ENCODE measurements at places on chromosomes 2 and 18. TPM values are rescaled to one million over a fixed set of nuclear protein-coding genes. Genes with fewer than 3 reads are reported as not detected.

Gene SPC25
- total RNA-seq: 5.4 TPM

Gene APLF
- total RNA-seq: 2.5 TPM

Gene SRD5A2
- total RNA-seq: 0.04 TPM

Gene ASAP2
- not detected for total RNA-seq

Gene GAL3ST2
- total RNA-seq: not detected

Gene SDC1
- total RNA-seq: 25.1 TPM

Gene ASPRV1
- total RNA-seq: 0.71 TPM

DNA sequence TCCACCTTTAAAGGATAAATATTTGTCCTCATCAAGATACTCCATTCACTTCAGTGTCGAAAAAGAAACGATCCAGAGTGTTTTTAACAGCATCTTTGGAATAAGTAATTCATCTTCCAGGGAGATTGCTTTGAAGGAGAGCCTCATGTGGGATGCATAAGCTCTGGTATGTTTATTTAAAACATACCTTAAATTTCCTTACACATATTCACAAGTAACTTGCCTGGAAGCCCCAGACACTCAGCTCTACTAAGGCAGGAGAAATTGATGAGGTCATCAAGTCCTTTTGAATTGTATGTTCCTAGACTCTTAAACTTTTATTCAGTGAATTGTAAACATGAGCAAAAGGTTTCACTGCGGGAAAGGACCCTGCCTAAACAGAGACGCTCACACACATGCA is 103.0 kb downstream of the CDK15 start:
- DNase-seq: no peak
- H3K4me3 ChIP-seq: peak overlapping the region; percentile 56
- no peaks in the 10 kb centered on the region for H3K27me3 ChIP-seq
- H3K27ac ChIP-seq: peak overlapping the region; percentile 97
- no peaks in the 10 kb centered on the region for H3K36me3 ChIP-seq

GRCh38 chr2:61179701-61180639 is 18.0 kb downstream of the C2orf74 start:
- H3K27me3 ChIP-seq: no peaks in the 10 kb centered on the region
- H3K27ac ChIP-seq: no peak overlapping the region
- peaks cover 46% of the 10 kb centered on the region for H3K4me1 ChIP-seq

GRCh38 chr2:239157771-239158170 is 243.0 kb downstream of the HDAC4 start:
- no peak for DNase-seq
- no peak overlapping the region for H3K4me3 ChIP-seq

DNA sequence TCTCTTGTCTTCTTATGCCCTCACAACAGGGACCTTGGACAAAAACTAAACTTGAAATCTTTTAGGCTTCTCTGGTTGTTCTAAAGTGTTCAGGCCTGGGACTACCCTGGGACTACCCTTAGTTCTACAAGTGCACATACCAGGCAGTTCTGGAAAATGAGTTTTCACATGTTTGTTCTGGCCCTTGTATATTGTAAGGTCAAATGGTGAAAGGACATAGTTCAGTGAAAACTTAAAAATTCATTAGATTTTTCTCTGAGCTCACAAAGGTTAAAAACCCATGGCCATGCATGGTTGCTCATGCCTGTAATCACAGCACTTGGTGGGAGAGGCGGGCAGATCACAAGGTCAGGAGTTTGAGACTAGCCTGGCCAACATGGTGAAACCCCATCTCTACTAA is 875.5 kb upstream of the FAM98A start:
- no peak for DNase-seq
- no peaks in the 10 kb centered on the region for H3K27me3 ChIP-seq
- no peak overlapping the region for H3K4me3 ChIP-seq
- no peaks in the 10 kb centered on the region for H3K36me3 ChIP-seq
- H3K27ac ChIP-seq: no peak overlapping the region
- no peaks in the 10 kb centered on the region for H3K4me1 ChIP-seq

GRCh38 chr2:217989221-217989948 is 13.4 kb downstream of the TNS1 start:
- no peak overlapping the region for H3K4me3 ChIP-seq

DNA sequence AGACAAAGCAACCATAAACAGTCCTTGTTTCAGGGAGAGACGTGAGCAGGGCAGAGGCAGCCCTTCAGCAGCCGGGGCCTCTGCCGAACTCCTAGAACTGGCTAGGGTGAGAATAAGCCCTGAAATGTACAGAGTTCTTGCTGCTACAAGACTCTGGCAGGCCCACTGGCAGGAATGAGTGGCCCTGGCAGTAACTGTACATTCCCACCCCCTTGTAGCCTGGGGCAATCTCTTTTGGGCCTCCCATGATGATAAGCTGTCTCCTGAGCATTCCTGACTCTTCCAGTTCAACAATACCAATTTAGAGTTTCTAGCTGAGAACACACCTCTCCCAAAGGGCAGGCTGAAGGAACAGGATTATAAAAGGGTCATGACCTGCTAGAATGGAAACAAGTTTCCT is 54.3 kb downstream of the HAUS1 start:
- no peak overlapping the region for H3K4me3 ChIP-seq
- H3K27ac ChIP-seq: no peak overlapping the region
- no peak for DNase-seq
- H3K4me1 ChIP-seq: no peaks in the 10 kb centered on the region
- H3K27me3 ChIP-seq: no peaks in the 10 kb centered on the region

DNA sequence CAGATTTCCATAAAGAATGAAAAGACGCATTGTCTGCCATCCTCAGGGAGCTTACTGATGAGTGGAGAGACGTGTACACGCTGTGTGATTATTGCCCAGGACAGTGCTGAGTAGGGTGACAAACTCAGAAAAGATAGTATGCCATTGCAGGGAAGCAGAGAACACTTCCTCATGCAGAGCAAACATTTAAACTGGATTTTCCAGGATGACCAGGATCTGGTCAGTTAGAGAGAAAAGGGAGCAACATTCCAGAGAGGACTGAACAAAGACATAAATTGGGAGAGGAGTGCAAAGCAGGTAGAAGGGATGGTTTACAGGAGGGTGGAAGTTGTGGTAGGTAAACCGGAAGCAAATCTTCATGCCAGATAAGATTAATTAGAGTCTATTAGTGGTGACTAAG is 2.3 kb downstream of the SLC9A2 start:
- H3K36me3 ChIP-seq: no peaks in the 10 kb centered on the region
- DNase-seq: no peak
- H3K4me1 ChIP-seq: no peaks in the 10 kb centered on the region
- H3K27me3 ChIP-seq: no peaks in the 10 kb centered on the region

GRCh38 chr2:32895424-32895823 is 51.3 kb upstream of the LTBP1 start:
- H3K27ac ChIP-seq: no peak overlapping the region
- DNase-seq: no peak
- no peaks in the 10 kb centered on the region for H3K27me3 ChIP-seq
- no peaks in the 10 kb centered on the region for H3K36me3 ChIP-seq
- no peaks in the 10 kb centered on the region for H3K4me1 ChIP-seq
- H3K4me3 ChIP-seq: no peak overlapping the region

- H3K4me3 ChIP-seq: no peak overlapping the region
- peaks cover 11% of the 10 kb centered on the region for H3K4me1 ChIP-seq
- H3K36me3 ChIP-seq: no peaks in the 10 kb centered on the region
- DNase-seq: no peak
Observed at GRCh38 chr18:31077878-31078277, 24.3 kb downstream of the DSC2 start.

- peak; percentile 45 for DNase-seq
- no peaks in the 10 kb centered on the region for H3K27me3 ChIP-seq
Observed at GRCh38 chr2:183079139-183079775, 710 bp downstream of the DUSP19 start.

- no peak for DNase-seq
- no peak overlapping the region for H3K27ac ChIP-seq
- H3K36me3 ChIP-seq: no peaks in the 10 kb centered on the region
Observed at GRCh38 chr2:37274359-37274965, 43.0 kb downstream of the NDUFAF7 start.

DNA sequence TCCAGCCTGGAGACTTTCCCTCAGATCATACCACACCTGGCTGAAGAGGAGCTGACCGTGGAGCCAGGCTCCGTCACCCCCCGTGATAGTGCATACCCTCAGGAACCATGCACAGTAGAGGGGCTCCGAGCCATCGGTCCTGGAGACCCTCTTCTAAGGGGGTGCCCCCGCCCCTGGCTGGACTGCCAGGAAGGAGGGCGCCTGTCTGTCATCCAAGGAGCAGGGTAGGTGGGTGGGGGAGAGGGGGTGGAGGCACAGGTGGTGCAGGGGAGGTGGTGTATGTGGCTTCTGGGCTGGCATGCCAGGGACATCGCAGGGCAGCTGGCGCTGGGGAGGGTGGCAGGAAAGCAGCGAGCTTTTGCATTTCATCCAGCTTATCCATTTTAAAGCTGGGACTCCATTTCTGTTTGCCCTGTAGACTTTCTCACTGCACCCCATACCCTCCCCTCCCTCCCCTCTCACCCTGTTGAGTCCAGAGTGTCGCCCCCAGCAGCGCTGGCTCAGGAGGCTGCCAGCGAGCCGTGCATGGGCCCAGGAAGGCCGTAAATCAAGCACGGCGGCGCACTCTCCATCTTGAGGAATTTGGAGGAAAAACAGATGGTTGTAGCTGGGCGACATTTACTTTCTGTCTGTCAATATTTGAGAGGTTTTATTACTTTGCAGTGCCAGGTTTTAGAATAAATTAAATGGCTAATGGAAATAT is 56.2 kb upstream of the HS6ST1 start:
- H3K27me3 ChIP-seq: no peaks in the 10 kb centered on the region
- DNase-seq: no peak
- no peak overlapping the region for H3K27ac ChIP-seq

DNA sequence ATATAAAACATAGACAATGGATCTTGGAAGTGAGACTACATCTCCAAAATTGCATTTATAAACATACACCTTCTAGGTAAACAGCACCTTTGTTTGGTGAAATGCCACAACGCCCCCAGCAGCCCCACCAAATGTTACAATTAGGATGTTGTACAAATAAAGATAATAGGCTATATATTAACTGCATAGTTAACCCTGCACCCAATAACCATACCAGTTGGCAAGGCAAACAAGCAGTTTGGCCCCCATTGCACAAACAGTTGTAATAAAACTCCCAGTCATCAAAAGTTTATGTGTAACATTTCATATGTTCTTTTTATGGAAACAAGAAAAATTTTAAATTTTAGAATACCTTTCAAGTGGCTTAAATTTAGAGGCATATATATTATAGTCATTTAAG is 67.3 kb downstream of the PRPF40A start:
- DNase-seq: no peak
- no peak overlapping the region for H3K4me3 ChIP-seq
- H3K36me3 ChIP-seq: peaks cover 68% of the 10 kb centered on the region
- H3K27ac ChIP-seq: no peak overlapping the region
- H3K4me1 ChIP-seq: no peaks in the 10 kb centered on the region
- H3K27me3 ChIP-seq: no peaks in the 10 kb centered on the region

GRCh38 chr2:56671973-56672569 is 488.3 kb downstream of the CCDC85A start:
- H3K36me3 ChIP-seq: no peaks in the 10 kb centered on the region
- H3K27me3 ChIP-seq: no peaks in the 10 kb centered on the region
- no peak overlapping the region for H3K27ac ChIP-seq
- H3K4me1 ChIP-seq: no peaks in the 10 kb centered on the region
- H3K4me3 ChIP-seq: no peak overlapping the region
